Kasumi-1 (cell line): ENCODE measurements at places on chromosomes 12 and 14.

GRCh38 chr12:57896434-57897201 lies 44.7 kb upstream of the ATP23 start:
- DNase-seq = no peak

DNA sequence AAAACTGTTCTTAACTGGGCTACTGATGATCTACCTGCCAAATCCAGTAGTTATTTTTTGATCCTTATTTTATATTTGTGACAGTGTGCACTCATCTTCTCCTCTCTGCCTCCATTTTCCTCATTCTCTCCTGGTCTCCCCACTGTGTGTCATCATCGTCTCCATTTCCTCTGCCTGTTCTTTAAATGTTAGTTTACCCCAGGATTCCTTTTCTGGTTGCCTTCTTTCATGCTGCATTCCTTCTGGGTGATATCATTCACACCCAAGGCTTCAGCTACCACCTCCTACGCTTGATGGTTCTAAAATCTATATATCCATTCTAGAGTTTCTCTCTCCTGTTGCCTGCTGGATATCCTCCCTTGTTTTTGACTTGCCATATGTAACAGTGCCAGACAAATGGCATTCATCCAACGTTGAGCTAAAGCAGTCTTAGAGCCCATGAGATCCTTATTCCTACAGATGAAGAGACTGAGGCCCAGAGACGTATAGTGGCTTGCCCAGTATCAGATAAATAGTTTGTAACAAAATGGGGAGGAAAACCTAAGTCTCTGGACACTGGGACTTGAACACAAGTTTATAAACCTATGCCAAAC lies 109.5 kb downstream of the DIP2B start:
- no peak for DNase-seq

- DNase-seq = no peak
These were observed 4.1 kb downstream of the CLEC2D start for GRCh38 chr12:9673404-9674225.

DNA sequence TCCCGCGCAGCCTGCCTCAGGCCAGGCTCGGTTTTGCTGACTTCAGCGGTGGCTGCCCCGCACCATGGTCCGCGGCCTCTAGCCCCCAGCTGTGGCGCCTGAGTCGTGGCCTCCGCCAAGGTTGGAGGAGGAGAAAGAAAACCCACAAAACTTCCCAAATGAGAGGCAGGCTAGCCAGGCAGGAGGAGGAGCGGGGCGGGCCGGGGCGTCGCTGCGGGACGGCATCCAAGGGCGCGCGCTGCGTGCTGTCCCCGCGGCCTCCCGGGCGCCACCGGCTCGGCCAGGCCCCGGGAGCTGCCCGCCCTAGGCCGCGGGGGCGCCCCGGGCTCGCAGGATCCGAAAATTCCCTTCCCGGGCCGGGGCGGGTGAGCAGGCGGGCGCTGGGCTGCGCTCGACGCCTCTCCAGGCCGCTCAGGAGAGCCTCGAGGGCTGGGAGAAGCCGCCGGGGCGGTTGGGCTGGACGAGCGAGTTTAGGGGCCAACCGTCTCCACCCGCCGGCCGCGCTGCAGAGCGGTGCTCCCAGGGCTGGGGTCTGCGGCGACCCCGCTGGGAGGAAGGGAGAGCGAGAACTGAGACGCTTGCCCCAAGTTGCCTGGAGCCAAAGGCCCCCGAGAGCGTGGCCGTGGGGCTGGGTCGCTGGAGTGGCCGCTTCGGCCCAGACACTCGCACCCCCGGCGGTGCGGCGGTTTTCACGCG lies at the start of gene EFS:
TSS of gene EFS (minus strand) at position 137 of the 696 bp plus-strand sequence. CDS start 147 bp downstream, outside the sequence.
- DNase-seq = no peak

GRCh38 chr12:109466305-109466704 lies 10.8 kb downstream of the KCTD10 start:
- DNase-seq = no peak

- peak; percentile 81 for DNase-seq
These were observed 22.2 kb downstream of the MANSC1 start for GRCh38 chr12:12327802-12328201.

GRCh38 chr14:96078625-96079016 lies 39.5 kb downstream of the C14orf132 start:
- no peak for DNase-seq

DNA sequence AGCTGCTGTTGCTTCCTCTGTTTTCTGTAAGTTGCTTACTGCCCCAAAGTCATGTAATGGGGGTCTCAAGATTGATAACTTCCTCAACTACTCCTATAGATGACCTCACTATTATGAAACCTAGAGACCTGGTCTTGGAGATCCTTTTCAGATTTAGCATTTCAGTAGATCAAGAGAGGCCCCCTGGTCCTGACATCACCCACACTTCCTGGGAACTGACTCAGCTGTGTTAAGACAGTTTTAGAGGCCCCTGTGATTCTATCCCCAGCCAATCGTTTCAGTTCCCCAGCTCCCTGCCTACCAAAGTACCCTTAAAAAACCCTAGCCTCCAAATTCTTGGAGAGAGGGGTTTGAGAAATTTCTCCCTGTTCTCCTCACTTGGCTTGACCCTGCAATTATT lies 9.2 kb upstream of the ARG2 start:
- DNase-seq = no peak

DNA sequence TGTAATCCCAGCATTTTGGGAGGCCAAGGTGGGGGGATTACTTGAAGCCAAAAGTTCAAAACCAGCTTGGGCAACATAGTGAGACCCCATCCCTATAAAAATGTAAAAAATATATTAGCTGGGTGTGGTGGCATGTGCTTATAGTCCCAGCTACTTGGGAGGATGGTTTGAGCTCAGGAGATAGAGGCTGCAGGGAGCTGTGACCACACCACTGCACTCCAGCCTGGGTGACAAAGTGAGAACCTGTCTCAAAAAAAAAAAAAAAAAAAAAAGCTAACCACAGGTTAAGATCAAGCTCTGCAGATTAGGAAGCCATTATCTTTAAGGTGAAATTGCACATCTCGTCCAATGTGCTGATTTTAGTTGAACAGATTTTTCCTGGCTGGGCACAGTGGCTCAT lies 23.7 kb upstream of the CERS5 start:
- no peak for DNase-seq

- no peak for DNase-seq
These were observed 3.9 kb downstream of the BCL11B start for GRCh38 chr14:99267837-99268781.

GRCh38 chr14:54976316-54976715 lies 50.6 kb downstream of the WDHD1 start:
- peak; percentile 13 for DNase-seq

GRCh38 chr12:116590561-116590960 lies 31.4 kb downstream of the MAP1LC3B2 start:
- no peak for DNase-seq

DNA sequence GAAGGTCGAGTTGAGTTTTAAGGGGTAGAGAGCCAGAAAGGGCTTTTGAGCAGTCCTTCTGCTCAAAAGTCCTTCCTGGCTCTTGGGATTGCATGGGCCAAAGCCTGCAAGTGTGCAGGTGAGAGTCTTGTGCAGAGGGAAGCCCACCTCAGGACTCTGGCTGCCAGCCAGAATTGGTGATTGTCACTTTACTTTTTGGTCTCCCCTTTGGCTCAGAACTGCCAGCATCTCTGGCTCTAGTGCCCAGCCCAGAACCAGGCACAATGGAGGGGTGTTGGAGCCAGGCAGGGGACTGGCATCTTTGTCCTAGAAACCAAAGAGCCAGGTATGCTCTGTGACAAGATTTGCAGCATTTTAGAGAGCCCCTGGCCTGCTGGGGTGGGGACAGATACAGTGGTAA lies 23.5 kb downstream of the FAM222A start:
- DNase-seq = no peak

- DNase-seq = peak; percentile 85
These were observed 15.4 kb upstream of the CARMIL3 start for GRCh38 chr14:24036169-24036962.

- no peak for DNase-seq
These were observed 37.6 kb downstream of the CACNA2D4 start for GRCh38 chr12:1880876-1881275.

GRCh38 chr12:87704374-87704773 lies 324.8 kb downstream of the C12orf50 start:
- no peak for DNase-seq

GRCh38 chr14:70770490-70770889 lies 38.8 kb downstream of the MAP3K9 start:
- no peak for DNase-seq

DNA sequence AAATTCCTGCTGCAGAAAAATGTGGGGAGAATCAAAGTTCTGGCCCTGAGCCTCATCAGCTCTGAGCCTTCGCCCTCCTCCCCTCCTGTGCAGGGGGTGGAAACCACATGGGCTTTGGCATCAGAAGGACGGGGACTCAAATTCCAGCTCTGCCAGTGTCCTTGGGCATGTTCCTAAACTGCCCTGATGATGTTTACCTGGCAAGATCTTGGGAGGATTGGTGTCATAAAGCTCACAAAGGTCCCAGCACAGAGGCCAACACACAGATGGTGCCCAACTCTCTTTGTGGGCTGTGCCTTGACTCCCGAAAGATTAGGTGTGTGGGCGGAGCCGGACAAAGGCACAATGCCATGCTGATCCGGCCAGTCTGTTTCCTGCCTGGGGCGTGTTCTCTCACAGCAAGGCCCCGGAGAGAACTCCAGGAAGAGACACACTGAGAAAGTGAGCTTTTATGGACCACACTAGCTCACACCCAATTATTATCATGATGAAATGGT lies 20.5 kb upstream of the CLMN start:
- DNase-seq = no peak

DNA sequence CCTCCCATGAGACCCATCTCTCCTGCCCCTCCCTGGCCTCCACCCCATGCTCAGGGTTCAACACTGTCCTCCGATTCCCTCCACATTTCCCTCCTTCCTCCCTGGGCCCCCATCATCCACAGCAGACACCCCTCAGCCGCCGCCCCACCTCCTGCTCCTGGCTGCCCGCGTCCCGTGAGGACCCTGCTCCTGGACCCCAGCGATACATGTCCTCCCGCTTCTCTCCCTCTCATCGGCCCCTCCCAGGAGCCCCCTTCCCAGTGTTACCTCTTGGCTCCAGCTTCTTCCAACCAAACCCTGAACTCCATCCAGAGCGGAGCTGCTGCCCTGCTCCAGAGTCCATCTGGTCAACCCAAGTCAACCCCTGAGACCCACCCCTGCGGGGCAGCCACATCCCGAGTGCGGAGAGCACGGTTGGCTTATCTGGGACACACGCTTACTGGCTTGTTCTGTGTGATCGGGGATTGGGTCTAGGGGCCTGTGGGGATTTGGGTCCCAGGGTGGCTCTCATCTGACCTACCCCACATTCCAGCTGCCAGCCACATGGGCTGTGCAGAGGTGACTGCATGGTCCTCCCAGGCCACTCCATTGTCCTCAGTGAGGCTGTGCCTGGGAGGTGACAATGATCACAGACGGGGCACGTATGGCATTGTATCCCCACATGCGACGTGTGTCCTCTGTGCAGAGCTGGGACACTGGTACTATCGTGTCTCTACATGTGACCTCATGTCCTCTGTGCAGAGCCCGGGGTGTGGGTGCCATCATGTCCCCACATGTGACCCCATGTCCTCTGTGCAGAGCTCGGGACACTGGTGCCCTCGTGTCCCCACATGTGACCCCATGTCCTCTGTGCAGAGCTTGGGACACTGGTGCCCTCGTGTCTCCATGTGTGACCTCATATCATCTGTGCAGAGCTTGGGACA lies 333.6 kb downstream of the ADGRD1 start:
- DNase-seq = no peak

DNA sequence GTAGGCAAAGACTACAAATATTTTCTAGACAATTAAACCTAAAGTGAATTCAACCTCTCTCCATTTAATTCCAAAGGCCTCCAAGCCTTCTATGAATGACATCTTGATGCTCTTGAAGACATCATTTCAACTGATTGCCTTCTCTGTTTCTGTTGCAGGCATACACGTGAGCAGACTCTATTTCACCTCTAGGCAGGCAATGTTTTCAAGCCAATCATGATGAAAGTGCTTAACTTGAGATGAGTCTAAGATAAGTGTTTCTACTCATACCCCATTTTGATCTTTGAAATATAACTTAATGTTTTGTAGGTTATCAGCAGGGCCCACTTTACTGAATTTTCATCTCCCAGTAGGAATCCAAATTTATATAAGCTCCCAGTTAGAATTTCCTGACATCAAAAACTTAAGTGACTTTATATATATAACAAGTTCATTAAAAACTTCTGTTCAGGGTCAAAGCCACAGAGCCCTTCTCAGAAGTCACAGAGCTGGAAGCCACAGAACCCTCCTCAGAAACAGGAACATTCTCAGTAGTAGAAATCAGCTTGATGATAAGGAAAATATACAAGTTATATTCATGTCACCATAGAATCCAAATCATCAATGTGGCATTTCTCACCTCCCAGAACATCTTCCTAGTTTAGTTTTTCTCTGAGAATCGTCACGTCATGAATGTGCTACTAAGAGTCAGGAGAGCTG lies 108.5 kb downstream of the PHLDA1 start:
- DNase-seq = no peak

GRCh38 chr14:37090026-37090425 lies 82.4 kb downstream of the SLC25A21 start:
- DNase-seq = no peak

DNA sequence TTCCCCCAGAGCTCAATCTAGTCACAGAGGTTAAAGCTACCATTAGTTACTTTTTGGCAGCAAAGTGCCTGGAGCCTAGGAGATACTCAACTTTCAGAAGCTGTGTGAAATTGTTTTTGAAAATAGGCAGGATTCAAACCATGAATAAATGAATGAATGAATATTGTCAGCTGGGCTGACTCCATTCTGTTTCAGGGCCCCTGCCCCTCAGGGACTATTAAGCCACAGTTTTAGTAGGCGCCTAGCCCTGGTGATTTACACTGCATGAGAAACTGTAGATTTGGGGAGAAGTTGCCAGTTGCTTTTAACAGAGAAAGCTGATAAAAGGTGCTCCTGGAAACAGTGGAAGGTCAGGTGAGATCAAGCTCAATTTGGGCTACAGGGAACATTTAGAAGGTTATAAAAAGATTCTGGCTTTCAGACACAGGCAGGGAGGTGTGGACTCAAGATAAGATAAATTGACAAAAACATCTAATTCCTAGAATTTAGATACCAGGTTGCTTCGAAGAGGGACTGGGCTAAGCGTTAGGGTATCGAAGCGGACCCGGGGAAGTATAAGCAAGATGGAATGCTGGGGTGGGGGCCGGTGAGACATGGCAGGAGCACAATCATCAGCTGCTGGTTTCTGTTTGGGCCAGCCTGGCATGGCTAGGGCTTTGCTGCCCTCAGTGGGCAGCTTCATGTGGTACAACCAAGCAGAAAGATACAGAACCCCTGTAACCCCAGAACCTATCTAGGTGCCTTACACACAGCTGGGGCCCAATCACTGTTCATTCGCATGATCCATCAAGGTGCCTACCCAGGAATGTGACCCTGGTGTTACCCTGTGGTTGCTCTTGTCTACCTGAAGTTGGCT lies 14.9 kb upstream of the CELA1 start:
- DNase-seq = no peak

- DNase-seq = no peak
These were observed 86.1 kb upstream of the DYNC1H1 start for GRCh38 chr14:101878211-101878821.
